ENCODE measurements at places on chromosomes 5 and 9.

- DNase-seq: no peak
Observed at GRCh38 chr5:110476164-110476563, 250.3 kb downstream of the TMEM232 start.

DNA sequence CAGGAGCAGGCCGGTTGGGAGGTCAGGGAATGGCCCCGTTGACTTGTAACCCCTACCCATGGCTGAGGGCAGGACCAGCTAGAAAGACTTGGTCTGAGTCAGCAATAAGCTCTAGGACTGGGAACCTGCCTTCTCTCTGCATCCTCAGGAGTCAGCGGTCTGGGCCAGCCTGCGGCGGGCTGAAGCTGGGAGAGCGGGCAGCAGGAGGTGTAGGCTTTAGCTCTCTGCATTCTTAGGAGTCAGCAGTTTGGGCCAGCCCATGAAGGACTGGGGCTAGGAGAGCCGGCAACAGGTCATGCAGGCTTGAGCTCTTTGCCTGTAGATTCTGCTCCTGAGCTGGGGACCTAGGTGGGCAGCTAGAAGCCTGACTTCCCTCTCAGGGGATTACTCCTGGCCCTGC, 6.4 kb upstream of the SMIM32 start:
- no peak for DNase-seq

DNA sequence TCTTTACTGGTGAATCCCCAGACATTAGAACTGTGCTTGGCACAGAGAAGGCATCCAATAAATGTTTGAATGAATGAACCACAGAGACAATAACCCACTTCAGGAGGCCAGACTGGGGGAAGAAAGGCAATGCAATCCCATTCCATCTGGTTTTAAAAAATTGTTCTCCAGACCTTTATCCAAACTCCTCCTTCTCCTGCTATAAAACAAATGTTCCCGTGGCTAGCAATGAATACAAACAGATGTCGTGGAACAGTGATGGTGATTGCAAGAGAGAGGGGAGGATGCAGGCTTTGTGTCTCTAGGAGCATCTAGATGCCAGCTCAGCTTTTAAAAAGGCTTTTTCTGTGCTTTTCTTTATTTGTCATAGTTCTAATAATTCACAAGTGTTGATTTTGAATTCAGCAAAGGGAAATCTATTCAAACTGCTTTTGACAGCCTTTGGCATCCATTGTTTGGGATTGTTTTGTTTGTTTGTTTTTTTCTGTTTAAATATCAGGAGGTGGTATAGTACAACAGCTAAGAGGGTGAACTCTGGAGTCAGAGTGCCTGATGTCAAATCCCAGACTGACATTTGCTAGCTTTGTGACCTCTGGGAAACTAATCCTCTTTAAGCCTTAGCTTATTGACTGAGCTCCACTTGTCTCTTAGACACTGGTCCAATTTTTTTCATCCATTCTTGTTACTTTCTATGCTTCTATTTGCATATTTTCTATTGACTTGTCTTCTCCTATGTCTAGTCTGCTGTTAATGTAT, 59.1 kb downstream of the TNFSF15 start:
- no peak for DNase-seq

- peak; percentile 84 for DNase-seq
Observed at GRCh38 chr9:76688471-76689238, 75.6 kb upstream of the PCA3 start.

- DNase-seq: no peak
Observed at GRCh38 chr5:15502208-15502607, 2.2 kb downstream of the FBXL7 start.

- no peak for DNase-seq
Observed at GRCh38 chr5:133129950-133130349, 78.1 kb downstream of the HSPA4 start.

- no peak for DNase-seq
Observed at GRCh38 chr5:74408150-74409043, 232.1 kb downstream of the ENC1 start.

DNA sequence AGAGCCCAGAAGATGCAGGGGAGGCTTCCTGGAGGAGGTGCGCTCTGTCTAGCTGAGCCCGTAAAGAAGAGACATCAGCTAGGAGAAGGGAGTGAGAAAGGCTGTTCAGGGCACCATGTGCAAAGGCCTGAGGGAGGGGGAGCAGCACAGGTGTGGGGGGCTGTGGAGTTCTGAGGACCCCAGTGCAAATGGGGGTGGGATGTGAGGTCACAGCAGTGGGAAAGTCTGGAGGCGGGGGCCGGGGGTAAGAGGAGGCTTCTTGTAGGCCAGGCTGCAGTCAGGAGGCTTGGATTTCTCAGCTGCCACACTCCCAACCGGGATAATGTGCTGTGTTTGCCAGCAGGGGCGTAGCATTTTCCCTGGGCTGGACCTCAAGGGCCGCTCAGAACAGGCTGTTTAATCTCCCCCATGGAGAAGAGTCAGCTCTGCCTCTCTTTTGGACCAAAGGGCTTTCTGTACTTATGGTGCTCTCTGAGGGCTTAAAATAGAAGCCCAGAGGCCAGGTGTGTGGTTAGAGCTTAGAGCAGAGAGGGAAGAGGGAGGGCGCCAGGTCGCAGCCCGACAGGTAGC, 5.7 kb downstream of the NEURL1B start:
- DNase-seq: no peak

DNA sequence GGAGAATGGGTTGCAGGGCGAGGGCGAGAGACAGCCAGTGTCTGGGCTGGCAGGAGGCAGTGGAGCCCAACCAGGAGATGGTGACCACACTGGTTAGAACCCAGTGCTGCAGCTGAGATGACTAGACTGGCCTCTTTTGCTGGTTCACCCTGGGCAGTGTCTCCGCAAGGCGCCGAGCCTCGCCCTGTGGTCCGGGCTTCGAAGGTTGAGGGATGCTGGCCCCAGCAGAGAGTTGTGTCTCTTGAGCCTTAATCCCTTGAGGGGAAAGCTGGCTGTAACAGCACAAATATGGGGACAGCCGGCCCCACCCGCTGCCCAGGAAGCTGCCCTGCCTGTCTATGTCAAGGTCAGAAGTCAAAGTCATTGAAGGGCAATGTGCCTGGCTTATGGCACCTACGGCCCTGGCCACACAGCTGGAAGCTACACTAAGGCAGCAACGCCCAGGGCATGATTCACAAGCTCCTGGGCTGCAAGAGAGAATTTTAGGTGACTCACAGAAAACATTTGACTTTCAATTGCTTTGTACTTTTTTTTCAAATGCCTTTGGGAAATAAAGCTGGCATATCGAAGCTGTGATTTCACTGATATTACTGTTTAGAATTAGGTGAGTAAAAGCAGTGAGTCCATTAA, 33.3 kb downstream of the NKX2-5 start:
- DNase-seq: peak; percentile 87

- DNase-seq: no peak
Observed at GRCh38 chr9:5185220-5185840, at the start of gene INSL6. Gene INSL6 (minus strand): TSS chr9:5185639. CDS start chr9:5185602, 37 bp downstream.

GRCh38 chr5:132867046-132867451, 607 bp downstream of the UQCRQ start:
- no peak for DNase-seq

GRCh38 chr5:66553916-66554575, 42.1 kb upstream of the MAST4 start:
- peak; percentile 87 for DNase-seq

DNA sequence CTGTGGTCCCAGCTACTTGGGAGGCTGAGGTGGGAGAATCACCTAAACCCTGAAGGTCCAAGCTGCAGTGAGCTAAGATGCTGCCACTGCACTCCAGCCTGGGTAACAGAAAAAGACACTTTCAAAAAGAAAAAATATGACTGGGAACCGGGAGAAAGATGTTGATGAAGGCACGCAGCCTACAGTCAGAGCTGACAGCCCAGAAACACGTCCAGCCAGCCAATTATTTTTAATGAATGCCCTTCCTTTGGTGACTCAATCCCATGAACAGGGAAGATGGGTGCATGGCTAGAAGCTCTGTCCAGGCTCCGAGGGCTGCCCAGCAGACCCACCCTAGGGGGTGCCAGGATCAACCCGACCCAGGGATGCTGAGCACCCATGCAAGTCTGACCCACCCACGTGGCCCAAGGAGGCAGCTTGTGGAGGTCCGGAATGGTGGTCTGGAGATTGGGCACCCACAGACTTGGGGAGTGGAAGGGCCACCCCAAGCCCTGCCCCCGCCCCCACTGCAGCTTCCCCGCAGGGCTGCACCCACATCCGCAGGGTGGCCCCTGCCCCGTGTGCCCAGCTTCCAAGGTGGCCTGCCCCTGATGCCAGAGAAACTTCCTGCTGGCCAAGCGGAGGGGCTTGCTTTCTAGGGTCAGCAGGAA, 51.0 kb downstream of the ADAMTS2 start:
- DNase-seq: no peak

DNA sequence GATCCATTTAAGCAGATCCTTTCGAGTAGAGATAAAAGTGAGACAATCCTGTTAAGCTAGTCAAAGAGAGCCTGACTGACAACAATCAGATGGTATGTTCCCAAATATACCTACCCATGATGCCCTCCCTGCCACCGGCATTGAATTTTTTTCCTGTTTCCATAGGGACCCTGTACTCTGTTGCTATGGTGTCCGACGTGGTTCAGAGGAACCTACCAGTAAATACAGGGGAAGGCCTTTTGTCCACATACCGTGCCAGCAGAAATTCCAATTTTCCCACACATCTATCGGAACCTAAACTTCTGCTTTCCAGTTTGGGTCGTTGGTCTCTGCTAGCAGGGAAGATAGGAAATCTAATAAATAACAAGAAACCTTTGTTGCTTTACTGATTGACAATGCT, 64.7 kb downstream of the MEGF10 start:
- DNase-seq: no peak

DNA sequence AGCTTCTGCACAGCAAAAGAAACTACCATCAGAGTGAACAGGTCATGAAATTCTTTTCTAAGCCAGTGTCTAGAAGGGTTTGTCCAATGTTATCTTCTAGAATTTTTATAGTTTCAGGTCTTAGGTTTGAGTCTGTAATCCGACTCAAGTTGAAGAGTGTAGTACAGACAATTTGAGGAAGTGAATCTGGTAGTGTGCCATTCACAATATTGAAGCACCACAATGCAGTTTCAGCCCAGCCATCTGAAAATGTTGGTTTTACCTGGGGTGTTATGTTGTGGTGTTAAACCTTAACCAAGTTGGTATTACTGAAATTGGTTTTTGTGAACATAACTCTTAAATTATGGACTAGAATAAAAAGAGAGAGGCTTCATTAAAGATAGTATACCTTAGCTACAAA, 77.2 kb downstream of the ADAMTS16 start:
- no peak for DNase-seq

Data from renal cortical epithelial cell (primary cell).